ENCODE measurements at places on chromosomes 12 and 14.

GRCh38 chr12:97813301-97813700 lies 350.7 kb downstream of the RMST start:
- no peak for DNase-seq

DNA sequence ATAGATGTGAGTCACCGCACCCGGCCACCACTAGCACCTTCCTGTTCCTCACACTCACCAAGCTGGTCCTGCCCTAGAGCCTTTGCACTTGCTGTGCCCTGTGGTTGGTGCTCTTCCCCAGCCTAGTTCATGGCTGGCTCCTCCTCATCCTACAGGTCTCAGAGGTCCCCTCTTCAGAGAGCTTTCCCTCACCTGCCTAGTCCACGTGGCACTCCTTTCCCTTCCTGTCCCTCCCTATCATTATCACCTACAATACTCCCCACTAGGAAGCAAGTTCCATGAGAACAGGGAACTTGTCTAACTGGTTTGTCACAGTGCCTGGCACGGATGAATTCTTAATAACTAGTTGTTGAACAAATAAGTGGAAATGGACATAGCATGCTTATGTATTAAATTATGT lies 24.0 kb upstream of the TMED10 start:
- no peak for DNase-seq

DNA sequence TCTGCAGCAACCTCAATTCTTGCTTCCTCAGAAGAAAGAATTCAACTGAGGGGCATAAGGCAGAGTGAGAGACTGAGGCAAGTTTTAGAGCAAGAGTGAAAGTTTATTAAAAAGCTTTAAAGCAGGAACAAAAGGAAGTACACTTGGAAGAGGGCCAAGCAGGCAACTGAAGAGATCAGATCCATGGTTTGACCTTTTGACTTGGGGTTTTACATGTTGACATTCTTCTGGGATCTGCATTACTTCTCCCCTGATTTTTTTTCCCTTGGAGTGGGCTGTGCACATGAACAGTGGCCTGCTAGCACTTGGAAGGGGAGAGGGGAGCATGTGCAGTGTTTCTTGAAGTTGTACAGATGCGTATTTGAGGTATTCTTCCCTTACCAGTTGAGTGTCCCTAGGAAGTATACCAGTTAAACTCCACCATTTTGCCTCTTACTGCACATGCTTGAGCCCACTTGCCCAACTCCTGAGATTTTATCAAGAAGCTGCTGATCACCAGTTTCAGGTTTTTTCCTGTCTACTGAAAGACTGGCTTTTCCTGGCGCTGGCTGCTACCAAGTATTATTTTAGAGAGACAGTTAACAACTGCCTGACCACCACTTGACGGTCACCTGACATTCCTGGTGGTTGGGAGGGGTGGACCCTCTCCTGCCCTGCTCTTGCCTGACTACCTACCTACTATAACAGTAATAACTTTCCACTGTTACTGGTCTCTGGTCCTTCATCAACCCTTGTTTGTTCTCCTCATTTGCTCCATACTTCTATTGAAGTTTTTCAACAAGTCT lies 26.0 kb upstream of the TMTC2 start:
- no peak for DNase-seq

- no peak for DNase-seq
Measured at GRCh38 chr12:52636189-52636588, 15.8 kb downstream of the KRT2 start.

DNA sequence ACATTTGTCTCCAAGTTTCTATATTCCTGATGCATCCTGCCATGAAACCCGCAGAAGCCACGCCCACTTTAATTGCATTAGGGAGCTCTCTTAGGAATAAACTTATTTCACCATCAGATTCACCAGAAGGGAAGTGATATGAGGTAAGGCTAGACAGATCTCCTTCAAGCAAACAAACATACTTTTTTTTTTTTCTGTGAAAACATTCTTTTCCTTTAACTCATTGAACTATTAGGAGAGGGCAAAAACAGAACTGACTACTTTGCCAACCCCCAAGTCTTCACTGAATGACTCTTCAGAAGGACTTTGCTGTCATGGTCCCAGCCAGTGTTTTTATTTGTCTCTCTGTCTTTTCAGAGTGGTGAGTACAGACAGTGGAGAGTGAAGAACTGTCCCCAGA lies 48.4 kb downstream of the GTF2A1 start:
- DNase-seq: no peak

GRCh38 chr12:93139028-93139665 lies 210.1 kb upstream of the EEA1 start:
- peak; percentile 44 for DNase-seq

Data from GM20000 (cell line).